Stimulated activated naive B cell treated with anti-CD40 and anti-IgM and Interleukin-4, amounts not matched to agents 10 μg/mL and 1 μg/mL and 100 μg/mL, for 72 hours (primary cell): ENCODE measurements at places on chromosomes 5 and 9.
A peak's percentile ranks its signal among the peaks of the same experiment; 100 is the strongest.

- no peak for DNase-seq
These were observed 18.5 kb downstream of the C9orf85 start for GRCh38 chr9:71929791-71930440.

DNA sequence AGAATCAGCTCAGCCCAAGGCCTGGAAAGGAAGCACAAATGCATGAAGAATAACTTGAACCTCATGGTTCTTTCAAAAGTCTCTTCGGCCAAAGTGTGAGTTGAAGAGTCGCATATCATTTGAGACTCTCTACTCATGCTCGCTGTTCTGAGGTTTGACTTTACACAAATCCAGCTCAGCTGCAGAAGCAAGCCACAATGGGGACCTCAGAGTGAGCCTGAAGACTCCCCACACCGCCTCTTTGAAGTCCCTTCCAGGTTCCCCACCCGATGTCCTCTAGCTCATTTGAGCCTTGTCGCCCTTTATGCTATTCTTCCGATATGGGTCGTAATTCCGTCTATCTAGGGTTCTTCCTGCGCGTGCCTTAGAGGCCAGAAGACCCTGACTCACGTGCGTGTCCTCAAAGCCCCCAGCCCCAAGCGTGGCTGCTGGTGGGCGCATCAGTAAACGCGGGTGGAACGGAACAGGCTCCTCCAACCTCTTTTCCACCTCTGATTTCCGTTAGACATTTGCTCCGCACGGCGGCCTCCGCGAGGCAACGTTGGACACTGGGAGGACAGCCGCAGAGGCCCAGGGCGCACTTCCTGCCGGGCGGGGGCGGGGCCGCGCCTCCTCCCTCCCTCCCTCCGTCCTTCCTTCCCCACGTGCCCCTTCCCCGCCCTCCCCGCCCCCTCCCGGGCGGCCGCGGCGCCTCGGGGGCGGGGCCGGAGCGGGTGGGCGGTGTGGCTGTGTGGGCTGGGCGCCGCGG is at the start of gene SNX30:
Gene SNX30, plus strand, starts transcription at position 745 of the 748 bp plus-strand sequence. CDS start 242 bp downstream, outside the sequence.
- peak; percentile 75 for DNase-seq

- DNase-seq = no peak
These were observed 93.8 kb upstream of the BNC2 start for GRCh38 chr9:16964228-16964627.

- no peak for DNase-seq
These were observed 87.7 kb downstream of the ACER2 start for GRCh38 chr9:19496321-19497050.

DNA sequence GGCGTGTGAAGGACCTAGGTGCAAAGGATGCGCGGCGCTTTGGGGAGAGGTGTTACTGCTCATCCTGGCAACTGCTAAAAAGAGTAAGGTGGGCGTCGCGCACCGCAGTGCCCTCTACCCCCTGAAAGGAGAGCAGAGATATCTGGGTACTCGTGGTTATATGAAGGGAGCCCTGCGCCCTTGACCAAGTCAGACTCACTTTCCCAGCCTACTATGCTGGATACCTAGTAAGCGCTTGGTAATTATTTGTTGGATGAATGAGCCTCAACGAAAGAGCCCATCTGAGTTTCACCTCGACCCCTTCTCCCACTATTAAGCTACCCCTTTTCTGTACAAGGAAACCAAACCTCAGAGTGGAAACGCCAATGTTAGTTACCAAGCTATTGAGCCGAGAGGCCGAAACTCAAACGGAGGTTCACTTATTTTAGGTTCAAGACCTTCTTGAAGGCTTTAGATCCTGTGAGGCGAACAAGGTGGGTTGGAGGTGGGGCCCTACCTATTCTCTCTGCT is 8.0 kb downstream of the LHX6 start:
- DNase-seq = no peak
